ENCODE measurements at places on chromosomes 12 and 14.

- DNase-seq: no peak
Measured at GRCh38 chr12:75438059-75438754, 42.3 kb upstream of the GLIPR1 start.

DNA sequence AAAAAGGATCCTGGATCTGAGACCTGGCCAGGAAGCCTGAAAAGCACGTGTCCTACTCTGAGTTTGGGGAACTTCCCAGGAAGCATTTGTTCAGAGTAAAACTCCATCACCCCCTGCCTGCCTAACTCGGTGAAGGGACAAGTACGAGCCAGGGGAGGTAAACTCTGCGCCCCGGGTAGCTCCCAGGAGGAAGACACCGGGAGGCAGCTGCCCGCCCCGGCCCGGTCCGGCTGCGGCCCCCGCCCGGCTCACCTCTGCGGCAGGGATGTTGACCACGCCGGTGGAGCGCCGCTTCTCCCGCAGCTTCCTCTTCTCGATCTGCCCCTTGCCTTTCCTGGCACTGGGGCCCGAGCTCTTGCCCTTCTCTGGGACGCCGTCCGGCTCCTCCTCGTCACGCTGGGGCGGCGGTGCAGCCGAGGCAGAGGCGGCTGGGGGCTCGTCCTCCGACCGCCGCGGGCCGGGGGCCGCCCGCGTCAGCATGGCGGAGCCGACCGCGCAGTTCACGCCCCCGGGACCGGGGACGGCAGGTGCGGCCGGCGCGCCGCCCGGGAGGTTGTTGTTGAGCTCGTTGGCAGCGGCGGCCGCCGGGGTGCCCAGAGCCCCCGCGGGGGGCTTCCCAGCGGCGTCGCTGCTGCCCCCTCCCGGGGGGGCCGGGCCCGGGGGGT lies 1.2 kb downstream of the PAWR start:
- peak; percentile 12 for DNase-seq

- no peak for DNase-seq
Measured at GRCh38 chr12:2009623-2010022, 5.4 kb upstream of the DCP1B start.

GRCh38 chr12:30500532-30500931 lies 195.1 kb downstream of the IPO8 start:
- DNase-seq: no peak

- DNase-seq: no peak
Measured at GRCh38 chr14:61179061-61179690, 102.0 kb downstream of the TMEM30B start.

DNA sequence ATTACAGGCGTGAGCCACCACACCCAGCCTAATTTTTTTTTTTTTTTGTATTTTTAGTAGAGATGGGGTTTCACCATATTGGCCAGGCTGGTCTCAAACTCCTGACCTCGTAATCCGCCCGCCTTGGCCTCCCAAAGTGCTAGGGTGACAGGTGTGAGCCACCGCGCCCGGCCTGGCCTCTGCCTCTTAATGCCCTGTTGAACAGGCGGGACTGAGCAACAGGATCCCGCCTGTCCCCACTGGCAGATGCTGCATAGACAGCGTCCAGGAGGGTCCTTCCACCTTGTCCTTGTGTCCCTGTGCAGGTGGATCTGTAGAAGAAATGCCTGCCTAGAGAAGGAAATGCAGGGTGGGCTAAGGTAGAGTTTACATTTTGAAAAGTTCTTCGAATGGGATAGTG lies 5.7 kb downstream of the PGAM5 start:
- DNase-seq: no peak

GRCh38 chr12:50411051-50411660 lies 10.5 kb downstream of the LARP4 start:
- DNase-seq: no peak

DNA sequence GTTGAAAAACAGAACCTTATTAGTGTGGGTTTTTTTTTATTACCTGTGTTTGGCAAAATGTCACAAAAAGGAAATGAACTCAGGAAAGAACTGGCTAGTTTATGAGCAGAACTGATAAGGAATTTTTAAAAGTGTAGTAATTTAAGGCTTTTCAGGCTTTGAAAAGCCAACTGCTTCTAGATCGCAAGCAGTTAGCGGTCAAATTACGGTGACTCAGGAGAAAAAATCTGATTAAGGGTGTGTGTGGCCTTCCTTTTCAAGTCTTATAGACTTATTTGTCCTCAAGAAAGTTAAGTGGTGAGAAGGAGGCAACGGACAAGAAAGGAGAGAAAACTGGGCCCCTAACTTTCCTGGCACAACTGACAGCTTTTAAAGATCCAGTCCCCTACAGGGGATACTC lies 33.4 kb downstream of the PDZRN4 start:
- no peak for DNase-seq

GRCh38 chr14:98909251-98909944 lies 362.6 kb downstream of the BCL11B start:
- DNase-seq: no peak

- DNase-seq: no peak
Measured at GRCh38 chr14:61659582-61659981, 35.7 kb upstream of the HIF1A start.

GRCh38 chr12:101330631-101331030 lies 50.7 kb downstream of the UTP20 start:
- DNase-seq: no peak

GRCh38 chr14:20328705-20329104 lies 4.4 kb downstream of the CCNB1IP1 start:
- DNase-seq: no peak

DNA sequence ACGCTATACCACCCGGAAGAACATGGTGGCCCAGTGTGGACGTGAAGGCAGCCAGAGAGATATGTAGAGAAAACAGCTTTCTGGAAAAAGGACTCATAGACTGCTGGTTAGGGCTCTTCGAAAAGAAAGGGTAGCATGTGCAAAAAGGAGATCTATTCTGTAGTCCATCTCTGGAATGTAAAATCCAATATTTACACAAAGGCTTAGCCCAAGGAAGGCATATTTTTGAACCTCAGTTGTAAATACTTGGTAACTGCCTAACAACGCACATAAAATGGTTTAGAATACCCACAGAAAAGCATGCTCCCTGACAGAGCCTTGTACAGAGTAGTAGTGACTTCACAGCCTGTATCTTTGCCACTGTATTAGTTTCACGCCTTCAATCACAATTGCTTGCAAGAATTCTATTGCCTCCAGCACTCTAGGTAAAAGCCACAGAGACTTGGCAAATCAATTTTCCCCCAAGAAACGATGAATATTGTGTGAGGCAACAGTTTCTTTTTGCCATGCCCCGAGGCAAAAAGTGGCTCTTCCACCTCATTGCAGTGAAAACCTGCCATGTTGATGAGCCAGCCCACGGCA lies 59.2 kb downstream of the TRIM9 start:
- no peak for DNase-seq

DNA sequence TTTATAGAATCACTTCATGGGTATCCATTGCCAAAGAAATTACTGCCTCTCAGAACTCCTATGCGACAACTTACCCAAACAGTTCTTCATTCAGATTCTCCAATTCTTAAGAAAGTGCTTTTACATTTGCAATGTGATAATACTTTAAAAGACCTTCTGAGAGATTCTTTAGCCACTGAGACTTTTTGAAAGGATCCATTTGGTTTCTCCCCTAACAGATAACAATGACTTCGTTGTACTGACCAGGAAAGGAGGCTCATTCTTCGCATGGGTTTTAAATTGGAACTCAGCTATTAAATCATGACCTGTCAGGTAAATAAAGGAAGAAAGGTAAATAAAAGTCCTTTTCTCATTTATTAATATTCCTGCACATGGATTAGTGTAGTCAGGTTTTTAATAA lies 14.8 kb downstream of the ITPR2 start:
- no peak for DNase-seq

- DNase-seq: no peak
Measured at GRCh38 chr14:58876608-58877007, 238.8 kb downstream of the DACT1 start.

DNA sequence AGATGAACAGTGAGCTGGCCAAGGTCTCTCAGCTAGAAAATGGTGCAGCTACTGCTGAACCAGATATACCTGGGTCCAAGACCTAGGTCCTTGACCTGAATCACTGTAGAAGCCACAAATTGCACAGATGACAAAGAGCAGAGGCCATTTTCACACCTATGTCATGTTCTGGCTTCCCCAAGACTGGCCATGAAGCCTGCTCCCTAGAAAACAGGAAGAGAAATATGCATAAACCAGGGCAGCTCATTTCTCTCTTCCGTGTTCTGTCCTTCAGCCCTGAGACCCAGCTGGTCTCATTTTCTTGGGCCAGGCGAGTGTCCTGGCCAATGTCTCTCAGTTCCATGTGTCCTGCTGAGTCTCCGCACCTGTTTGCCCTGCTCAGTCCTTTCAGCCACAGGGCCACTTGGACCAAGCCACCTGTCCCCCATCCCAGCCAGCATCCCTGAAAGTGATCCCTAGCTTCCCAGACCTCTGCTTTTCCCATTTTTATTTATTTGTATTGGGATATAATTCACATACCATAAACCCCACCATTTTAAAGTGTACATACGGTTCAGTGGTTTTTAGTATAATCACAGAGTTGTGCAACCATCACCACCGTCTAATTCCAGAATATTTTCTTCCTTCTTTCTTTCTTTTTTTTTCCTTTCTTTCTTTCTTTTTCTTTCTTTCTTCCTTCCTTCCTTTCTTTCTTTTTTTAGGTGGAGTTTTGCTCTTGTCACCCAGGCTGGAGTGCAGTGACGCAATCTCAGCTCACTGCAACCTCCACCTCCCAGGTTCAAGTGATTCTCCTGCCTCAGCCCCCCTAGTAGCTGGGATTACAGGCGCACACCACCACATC lies 27.0 kb downstream of the P2RX7 start:
- DNase-seq: no peak

DNA sequence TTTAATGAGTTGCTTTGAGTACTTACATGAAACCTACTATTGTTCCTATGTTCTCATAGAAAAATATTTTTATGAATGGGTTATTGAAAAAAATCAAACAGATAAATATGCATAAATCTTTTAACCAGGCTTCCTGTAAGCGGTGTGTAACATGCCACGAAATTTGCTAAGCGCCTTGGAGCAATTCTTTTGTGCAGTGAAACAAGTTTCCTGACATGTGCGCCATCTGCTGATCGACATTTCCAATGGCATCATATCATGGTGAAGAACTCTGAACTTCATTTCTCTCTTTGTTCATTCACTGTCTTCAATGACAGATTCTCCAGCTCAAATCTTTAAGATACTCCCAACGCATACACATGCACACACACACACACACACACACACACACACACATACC lies 145.6 kb upstream of the NAV3 start:
- no peak for DNase-seq

GRCh38 chr12:52657250-52657902 lies 5.4 kb upstream of the KRT2 start:
- DNase-seq: no peak

DNA sequence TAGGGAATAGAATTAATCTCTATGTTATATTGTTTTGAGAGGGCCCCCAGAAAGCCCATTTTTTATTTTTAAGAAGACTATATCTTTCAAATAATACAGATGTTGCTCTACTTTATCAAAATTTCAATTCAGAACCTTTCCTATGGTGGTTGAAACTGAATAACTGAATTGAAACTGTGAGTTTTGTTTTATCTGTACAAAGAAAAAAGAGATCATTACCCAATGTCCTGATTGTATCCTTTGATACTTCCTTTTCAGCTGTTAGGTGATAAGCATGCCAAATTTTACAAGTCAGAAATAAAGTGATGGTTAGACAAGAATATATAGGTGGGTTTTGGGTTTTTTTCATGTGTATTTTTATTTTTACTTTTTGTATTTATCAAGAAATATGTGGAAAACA lies 1293.1 kb upstream of the USP15 start:
- no peak for DNase-seq

GRCh38 chr12:70251661-70252060 lies 8.4 kb downstream of the CNOT2 start:
- DNase-seq: no peak

- no peak for DNase-seq
Measured at GRCh38 chr14:39857376-39858055, 425.3 kb upstream of the FBXO33 start.

DNA sequence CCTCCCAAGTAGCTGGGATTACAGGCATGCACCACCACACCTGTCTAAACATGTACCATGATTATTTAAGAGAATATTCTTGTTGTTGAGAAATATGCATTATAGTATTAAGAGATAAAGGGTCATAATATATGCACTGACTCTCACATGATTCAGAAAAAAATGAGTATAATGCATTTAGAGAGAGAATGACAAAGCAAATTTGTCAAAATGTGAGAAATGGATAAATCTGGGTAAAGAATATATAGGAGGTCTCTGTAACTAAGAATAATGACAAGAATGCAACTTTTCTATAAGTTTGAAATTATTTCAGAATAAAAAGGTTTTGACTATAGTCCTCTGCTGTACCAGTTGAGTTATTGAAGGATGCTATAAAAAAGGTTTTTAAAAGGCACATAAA lies 28.1 kb upstream of the ZNF740 start:
- no peak for DNase-seq

DNA sequence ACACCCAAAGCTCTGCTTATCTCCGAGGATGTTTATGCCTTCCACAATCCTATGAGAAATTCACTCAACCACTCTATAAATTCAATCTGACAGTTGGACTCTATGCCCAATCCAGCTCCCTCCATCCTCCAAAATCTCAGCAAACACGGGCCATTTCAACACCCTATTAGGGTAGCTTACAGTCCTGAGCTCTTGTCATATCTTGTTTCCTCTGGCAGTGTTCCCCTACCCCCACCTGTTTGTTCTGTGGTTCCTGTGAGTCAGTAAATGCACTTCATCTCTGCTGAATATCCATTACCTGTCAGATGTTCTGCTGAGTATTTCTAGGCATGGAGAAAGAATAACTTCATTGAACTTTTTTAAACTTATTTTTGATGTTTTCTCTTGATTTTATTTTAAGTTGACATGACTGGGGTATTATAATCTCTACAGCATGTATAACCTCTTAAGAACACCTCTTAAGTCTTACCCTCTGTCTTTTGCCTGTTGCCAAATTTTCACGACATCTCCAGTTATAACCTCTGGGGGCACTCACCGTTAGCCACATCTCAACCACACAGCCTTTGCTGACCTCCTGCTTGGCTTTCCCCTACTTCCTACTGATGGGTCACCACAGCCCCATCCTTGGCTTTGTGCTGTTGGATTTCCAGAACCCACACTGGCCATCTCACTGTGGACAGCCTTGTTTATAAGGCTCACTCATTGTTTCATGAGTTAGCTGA lies 317.0 kb upstream of the TMPO start:
- DNase-seq: no peak

DNA sequence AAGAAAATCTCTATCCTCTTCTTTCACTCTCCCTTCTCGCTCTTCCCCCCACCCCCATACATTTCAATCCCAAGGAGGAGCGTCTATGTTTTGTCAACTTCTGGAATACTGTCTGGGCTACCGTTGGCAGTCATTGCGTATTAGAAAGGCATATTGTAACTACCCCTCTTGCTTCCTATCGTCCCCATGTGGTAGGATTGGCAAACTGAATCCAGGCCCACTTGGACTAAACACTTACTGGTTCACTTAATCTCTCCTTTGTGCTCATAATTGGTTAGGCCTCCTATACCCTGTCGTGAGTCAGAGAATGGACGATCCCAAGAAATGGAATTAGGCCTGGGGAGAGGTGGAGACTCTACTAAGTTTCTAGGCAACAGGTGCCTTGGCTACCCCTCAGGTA lies 68.8 kb upstream of the SLC8A3 start:
- DNase-seq: no peak

Measured in activated naive CD4-positive, alpha-beta T cell treated with anti-CD3 and anti-CD28 coated beads, Interleukin-2, amount 50 U/mL, for 16 hours (primary cell).